ENCODE measurements at places on chromosomes 7 and 10. TPM values are rescaled to one million over a fixed set of nuclear protein-coding genes. Genes with fewer than 3 reads are reported as not detected.

The GPR22 gene
- total RNA-seq, result not detected

The FAM25C gene
- not detected for total RNA-seq

The TMEM270 gene
- not detected for total RNA-seq

The FAM131B gene
- 3.1 TPM for total RNA-seq

The UTF1 gene
- total RNA-seq, result 0.21 TPM

Data from activated T-cell treated with anti-CD3 and anti-CD28 coated beads, Interleukin-2, amount 50 U/mL, for 72 hours (primary cell).